ENCODE measurements at places on chromosomes 5 and 9. TPM values are rescaled to one million over a fixed set of nuclear protein-coding genes. Genes with fewer than 3 reads are reported as not detected.
A peak's percentile ranks its signal among the peaks of the same experiment; 100 is the strongest.

The PCDHGB5 gene
- 18.1 TPM for total RNA-seq

GRCh38 chr9:34451545-34451944 lies 6.8 kb downstream of the FAM219A start:
- no peak for DNase-seq

GRCh38 chr5:5816960-5817359 lies 394.5 kb downstream of the ICE1 start:
- DNase-seq, result no peak

The HEMGN gene
- total RNA-seq, result 3.9 TPM

The EHMT1 gene
- total RNA-seq, result 68.3 TPM

DNA sequence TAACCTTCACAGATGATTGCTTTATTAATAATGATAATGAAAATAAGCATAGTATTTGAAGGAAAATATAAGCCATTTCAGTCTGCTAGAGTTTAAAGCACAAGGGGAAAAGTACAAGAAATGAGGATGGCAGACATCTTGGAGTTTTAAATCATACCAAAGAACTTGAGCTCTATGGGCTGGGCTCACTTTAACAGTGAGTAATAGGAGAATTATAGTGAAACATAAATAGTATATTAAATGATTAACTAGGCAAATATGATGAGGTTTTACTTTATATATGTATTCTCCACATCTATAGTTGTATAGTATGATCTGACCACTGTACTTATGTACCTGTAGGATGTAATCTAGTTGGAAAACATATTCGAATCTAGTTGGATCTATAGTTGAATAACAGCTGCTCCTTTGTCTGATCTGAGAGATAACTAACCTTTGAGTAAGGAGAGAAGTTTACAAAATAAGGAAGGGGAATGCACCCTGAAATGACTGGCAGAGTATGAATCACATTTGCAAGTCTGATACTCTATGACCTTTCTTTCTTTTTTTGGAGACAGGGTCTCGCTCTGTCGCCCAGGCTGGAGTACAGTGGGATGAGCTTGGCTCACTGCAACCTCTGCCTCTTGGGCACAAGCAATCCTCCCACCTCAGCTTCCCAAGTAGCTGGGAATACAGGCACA lies 17.6 kb downstream of the MEGF9 start:
- DNase-seq, result no peak

The NEUROG1 gene
- total RNA-seq, result 1.1 TPM

DNA sequence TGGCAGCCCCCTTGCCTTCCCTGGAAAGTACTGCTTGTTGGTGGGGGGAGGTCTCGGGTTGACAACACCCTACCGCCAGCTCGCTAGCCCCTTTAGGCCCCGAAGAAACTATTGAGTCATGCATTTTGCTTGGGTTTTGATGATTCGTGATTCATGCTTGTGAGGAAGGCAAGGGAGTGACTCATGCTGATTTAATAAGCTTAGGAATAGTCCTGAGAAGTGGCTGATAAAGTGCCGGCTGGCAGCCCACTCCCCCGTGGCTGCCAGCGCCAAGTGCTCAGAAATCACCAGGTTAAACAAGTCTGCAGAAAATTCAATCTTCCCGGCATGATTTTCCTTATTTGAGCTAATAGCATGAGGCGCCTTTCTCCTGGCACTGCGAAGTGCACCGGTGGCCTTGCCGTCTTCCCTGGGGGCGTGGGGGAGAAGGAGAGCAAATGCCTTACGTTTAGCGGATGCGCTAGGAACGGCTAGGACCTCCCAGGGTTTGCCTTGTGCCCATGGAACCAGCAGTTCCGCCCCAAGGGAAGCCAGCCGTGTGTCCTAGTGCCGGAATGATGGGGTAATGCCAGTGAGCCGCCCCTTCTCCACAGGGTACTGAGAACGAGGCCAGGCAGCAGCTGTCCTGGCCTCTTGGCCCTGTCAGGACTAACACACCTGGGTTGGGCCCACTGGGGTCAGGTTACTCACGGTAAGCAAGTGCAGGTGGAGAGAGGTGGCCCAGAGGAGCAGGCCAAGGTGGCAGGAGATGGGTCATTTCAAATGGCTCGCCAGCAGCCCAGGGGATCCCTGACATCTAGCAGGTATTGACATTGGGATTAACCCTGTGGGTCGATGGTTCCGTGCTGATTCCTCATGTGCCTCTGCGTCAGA lies 151.9 kb downstream of the MACROH2A1 start:
- DNase-seq, result no peak

DNA sequence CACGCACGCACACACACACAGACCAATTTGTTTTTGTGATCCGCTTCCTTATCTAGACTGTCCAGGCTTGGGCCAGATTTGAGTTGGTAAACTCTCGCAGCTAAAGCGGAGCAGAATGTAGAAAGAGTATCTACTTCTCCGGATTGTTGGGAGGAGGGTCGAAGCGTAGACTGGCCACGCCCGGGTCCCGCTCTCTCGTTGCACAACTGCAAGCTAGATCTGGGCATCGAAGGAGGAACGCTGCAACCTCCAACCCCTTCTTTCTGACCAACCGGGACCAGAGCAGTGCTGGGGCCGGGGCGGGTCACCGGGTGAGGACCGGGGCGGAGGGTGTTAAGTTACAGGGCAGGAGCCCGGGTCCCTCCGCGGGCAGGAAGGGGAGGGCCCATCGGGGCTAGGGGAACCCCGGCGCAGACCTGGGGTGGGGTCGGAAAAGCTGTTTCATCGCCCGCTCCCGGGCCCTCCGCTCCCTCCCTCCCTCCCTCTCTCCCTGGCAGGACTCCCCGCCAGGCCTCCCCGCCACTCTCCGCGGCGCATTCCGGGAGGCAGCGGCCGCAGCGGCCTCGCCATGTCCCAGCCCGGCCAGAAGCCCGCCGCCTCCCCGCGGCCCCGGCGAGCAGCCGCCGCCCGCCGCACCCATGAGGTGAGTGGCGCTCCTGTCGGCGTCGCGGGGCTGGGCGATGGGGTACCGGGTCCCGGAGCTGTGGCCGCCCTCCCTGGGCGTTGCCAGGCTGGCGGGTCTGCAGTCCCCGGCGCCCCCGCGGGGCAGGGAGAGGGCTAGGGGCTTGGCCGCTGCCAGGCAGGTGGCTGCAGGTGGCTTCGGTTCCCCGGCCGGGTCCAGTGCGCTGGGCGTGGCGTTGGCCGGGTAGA lies at the start of gene CAST:
Gene CAST, plus strand, starts transcription at position 522 of the 870 bp plus-strand sequence. Its CDS starts 47 bp downstream, at position 569.
- DNase-seq, result peak; percentile 42

DNA sequence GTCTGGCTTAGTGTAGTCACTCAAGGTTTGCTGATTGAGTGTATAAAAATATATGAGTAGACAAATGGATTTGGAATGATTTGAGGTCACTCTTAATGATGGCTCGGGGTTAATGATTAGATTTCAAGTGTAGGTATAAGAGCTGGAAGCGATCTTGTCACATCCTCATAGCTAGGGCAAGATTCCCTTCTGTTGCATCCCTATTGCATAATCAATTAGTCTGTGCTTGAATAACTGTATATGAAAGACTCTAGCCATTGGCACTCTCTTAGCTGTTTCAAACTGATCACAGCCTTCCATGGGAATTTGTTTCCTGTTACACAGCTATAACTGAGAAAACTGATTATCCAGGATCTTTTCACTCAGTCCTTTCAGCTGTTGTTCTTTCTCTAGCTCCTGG lies 811.6 kb downstream of the TLE4 start:
- DNase-seq, result no peak

GRCh38 chr5:125492977-125493376 lies 746.5 kb upstream of the ZNF608 start:
- no peak for DNase-seq

GRCh38 chr5:181255276-181255675 lies 5.7 kb downstream of the TRIM52 start:
- DNase-seq, result no peak

DNA sequence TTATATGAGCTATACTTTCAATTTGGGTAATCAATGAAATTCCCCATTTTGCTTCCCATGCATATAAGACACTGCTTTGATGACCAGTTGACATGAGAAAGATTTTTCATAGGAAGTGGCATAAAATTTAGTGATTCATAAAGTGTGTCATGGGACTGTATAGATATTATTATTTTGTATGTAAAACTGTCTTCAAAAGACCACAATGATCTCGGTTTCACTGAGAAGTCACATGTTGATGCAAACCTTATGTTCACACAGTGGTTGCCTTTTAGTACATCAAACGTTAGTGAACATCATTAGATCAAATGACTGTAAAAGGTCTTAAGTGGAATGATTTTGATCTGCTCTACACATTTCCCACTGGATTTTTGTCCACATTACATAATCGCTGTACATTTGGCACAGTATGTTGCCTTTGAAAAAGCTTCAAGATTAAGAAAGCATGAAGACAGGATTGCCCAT lies 349.2 kb upstream of the MEF2C start:
- no peak for DNase-seq

DNA sequence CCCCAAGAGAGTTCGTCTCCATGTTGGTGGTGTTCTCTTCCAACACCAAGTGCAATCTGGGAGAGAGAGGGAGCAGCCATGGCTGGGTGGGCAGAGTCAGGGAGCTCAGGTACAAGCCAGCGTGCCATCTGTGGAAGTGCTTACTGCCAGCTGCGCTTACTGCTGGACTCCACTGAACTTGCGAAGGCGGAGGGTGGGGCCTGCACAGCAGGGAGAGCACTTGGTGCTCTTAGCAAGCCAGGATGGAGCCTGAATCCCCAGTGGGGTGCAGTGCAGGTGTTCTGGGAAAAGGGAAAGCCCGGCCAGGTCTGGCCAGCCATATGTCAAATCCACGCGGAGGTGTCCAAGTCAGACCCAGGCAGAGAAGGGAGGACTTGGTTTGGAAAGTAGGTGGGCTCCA lies 142.0 kb downstream of the FANCC start:
- no peak for DNase-seq

DNA sequence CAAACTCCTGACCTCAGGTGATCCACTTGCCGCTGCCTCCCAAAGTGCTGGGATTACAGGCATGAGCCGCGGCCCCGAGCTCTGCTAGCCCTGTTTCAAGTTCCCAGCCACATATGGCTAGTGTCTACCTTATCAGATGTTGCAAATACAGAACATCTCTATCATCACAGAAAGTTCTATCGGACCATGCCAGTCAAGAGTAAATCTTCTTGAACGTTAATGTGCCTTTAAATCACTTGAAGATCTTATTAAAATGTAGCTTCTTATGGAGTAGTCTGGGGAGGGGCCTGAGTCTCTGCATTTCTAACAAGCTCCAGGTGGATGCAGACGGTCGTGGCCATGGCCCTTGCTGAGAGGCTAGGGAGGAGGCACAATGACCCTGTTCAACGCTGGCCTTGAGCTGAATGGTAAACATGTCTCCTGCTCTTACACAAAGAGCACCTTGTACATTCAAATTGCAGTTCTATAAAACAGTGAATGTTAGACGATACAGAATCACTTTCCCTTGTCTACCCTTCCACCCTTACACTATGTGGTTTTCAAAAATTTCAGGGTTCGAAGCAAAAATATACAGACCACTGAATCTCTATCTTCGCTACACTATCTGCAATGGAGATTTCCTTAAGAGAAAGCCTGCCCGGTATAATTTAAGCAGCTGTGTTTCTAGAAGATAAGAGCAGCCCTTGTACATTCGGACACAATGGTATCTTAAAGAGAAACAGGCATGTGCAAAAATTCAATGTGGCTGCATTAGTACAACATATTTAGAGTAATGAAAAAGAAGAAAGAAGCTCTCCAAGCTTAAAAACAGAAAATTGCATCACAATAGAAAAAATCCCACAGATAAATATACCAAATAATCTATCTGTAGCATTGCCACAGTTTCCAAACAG lies 114.1 kb downstream of the FRMD3 start:
- no peak for DNase-seq

The CAMK2A gene
- 14.0 TPM for total RNA-seq

The OCLN gene
- total RNA-seq, result 3.6 TPM

GRCh38 chr5:50967563-50968355 lies 301.3 kb downstream of the PARP8 start:
- DNase-seq, result no peak

The CKS2 gene
- total RNA-seq, result 34.3 TPM

GRCh38 chr5:64788156-64788555 lies 19.4 kb downstream of the CWC27 start:
- no peak for DNase-seq

DNA sequence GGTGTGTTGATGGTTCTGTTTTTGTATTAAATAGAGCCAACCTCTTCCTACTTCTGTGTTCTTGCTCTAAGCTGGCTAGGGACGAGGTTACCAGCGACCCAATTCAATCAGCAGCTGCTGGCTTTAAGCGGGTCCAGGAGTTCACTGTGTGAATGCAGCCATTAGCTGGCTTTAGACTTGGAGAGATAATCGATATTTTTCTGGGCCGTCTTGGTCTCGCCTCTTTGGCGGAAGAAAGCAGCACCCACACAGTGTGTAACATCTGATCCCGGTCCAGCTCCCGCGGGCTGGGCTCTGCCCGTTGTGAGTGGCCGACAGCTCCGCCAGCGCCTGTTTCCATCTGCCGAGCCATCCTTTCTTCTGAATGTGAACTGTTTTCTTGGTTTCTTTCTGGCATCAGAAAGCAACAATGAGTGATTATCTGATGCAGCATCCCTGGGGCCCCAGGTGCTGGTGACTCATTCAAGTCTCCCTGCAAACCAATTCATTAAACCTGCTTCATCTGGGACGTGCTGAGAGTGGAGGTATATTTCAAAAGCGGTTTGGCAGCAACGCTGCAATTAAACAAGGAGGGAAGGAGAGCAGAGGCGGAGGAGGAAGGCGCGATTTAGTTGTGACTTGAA lies 90.8 kb upstream of the IRX4 start:
- no peak for DNase-seq

DNA sequence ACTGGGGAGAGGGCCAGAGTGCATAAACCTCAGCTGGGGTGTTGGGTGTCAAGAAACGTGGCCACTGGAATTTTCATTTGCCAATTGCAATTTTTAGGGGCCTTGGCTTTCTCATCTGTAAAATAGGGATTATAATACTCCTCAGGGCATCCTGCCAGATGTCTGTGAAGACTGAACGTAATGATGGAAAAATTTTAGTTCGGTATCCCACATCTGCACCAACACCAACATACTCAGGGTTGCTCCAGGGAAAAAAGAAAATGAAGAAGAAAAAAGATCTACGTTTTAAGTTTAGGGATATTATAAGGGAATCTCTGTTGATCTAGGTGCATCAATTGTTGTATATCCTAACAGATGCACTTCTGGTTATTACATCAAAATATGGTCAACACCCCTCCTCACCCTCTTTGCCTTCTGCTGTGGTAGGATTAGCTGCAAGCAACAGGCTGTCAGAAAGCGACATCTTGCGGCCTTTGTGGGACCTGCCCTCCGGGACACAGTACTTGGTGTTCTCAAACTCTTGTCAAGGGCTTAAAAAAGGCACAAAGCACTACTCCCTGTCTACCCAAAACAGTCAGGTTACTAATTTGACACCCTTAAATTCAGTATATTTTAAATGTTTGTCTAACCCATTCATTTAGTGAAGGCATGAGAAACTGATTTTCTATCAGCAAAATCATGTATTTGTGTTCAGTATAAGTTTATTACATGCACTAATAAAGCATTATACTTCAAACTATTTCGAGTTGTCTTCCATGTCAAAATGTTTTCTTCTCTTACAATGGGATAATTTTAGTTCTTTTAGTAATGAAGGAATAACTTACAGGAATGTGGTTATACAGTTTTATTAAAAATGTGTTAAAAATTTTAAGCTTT lies 8.3 kb upstream of the TBC1D2 start:
- peak; percentile 45 for DNase-seq

DNA sequence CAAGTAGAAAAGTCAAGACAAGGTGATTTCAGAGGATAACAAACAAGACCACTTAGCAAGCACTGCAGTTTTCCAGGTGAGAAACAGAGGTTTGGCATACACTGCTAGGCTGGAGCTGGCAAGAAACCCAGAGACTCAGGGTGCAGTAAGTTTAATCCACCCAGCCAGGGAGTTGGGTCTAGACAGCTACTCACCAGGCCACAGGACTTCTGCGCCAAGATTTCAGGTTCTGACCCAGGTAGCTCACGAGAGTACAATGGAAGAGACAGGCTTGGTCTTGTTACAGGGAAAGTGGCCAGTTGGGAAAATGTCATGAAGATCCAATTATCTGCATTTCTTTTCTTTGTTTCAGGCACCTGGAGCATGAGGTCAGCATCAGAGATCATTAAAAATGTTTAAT lies 9.8 kb downstream of the SMIM23 start:
- DNase-seq, result no peak

Data from occipital lobe (tissue), 3 donors.